ENCODE measurements at places on chromosomes 16 and 17.

- DNase-seq = no peak
These were observed 327.4 kb upstream of the CCL2 start for GRCh38 chr17:33927732-33928133.

- DNase-seq = no peak
These were observed 61.7 kb upstream of the SMURF2 start for GRCh38 chr17:64723781-64724180.

- DNase-seq = no peak
These were observed 7.3 kb upstream of the SMIM36 start for GRCh38 chr17:55518510-55518909.

DNA sequence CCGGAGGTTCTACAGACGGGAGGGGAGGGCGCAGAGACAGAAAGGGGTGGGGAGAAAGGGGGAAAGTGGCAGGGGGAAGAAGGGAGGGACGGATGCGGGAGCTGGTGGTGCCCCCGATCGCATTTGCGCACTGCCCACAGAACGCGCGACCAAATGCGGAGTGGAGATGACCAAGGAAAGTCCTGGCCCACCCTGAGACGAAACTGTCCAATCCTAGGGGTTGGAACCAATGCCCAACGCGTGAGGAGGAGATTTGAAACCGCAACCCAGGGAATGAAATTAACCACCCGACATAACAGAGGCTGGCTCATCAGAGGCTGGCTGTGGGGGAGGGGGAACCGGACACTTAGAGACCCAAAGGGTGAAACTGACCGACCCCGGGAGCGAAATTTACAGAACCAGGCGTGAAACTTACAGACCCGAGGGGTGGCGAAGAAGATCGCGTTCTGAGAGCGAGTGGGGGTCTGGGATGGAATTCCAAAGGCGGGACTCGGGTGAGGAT, 1.4 kb downstream of the HES7 start:
- no peak for DNase-seq

DNA sequence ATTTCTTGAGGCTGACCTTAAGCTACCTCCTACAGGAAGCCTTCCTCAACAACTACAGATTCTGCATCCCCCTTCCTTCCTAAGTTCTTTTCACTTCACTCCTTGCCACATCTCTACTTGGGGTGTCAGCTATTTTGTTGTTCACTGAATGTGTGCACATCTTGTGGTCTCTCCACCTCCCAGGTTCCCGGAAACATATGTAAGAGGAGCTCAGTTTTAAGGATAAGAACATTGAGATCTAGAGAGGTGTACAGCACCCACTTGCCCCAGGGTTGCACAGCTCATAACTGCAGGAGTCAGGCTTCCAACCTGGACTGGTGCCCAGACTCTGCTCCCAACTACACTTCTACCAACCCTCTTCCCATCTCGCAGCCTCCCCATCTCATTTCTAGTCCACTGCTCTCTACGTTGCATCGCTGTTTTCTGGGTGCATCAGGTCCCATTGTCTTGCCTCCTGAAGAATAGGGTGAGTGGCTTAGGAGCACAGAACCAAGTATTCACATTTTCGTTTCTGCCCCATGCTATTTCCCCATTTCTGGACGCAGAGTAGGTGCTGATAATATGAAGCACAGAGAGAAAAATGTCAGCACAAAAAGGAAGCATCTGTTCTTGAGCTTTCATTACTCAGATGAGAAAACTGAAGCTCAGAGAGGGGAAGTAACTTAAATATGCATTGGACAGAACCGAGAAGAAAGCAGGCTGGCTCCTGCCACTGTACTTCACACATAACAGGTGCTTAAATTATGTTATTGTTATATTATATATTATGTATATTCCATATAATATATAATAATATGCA, 292.0 kb upstream of the CCL2 start:
- DNase-seq = no peak

Data from coronary artery (tissue), 2 donors.